Fibroblast of lung (primary cell): ENCODE measurements at places on chromosomes 12 and 14. TPM values are rescaled to one million over a fixed set of nuclear protein-coding genes. Genes with fewer than 3 reads are reported as not detected.

The LMNTD1 gene
- not detected in 2 replicates for total RNA-seq

The LRRC10 gene
- not detected in 2 replicates for total RNA-seq

The LACRT gene
- not detected in 2 replicates for total RNA-seq

The CDKL1 gene
- total RNA-seq = 14.1 and 22.8 TPM in 2 replicates

The SPTB gene
- under 0.01 TPM in 1 of 2 replicates, not detected in the other for total RNA-seq

The SPX gene
- 0.50 and 1.3 TPM in 2 replicates for total RNA-seq

The KRT77 gene
- total RNA-seq = not detected in 2 replicates

The GPX2 gene
- total RNA-seq = not detected in 2 replicates

The POTEM gene
- not detected in 2 replicates for total RNA-seq

The TESPA1 gene
- total RNA-seq = not detected in 2 replicates

The CRIP1 gene
- total RNA-seq = 1.3 and 3.0 TPM in 2 replicates
